ENCODE measurements at places on chromosomes 3 and 15.

DNA sequence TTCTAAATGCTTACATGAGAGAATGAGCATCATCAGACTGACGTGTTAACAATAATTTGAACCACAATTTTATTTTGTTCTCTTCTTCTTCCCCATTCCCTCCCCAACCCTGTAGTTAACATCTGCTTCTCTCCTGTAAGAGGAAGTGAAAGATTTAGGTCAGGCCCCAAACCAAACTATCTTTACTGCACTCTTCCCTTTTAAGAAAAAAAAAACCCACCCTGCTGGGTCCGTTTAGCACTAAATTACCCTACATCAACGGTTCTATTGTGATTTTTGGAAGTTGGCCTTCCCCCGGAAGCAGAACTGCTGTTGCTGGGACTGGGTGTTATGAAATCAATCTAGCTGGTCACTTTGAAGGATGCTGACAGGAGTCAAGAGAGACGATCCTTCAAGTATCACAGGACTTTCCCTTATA, 49.4 kb downstream of the NFKBIZ start:
- no peaks in the 10 kb centered on the region for H3K27me3 ChIP-seq
- DNase-seq = no peak
- no peak overlapping the region for H3K27ac ChIP-seq
- no peaks in the 10 kb centered on the region for H3K4me1 ChIP-seq
- no peak overlapping the region for H3K4me3 ChIP-seq

- H3K4me3 ChIP-seq = no peak overlapping the region
- H3K27ac ChIP-seq = no peak overlapping the region
- no peaks in the 10 kb centered on the region for H3K4me1 ChIP-seq
- H3K36me3 ChIP-seq = no peaks in the 10 kb centered on the region
- no peak for DNase-seq
Measured at GRCh38 chr3:101942356-101942755, 93.0 kb downstream of the NFKBIZ start.

DNA sequence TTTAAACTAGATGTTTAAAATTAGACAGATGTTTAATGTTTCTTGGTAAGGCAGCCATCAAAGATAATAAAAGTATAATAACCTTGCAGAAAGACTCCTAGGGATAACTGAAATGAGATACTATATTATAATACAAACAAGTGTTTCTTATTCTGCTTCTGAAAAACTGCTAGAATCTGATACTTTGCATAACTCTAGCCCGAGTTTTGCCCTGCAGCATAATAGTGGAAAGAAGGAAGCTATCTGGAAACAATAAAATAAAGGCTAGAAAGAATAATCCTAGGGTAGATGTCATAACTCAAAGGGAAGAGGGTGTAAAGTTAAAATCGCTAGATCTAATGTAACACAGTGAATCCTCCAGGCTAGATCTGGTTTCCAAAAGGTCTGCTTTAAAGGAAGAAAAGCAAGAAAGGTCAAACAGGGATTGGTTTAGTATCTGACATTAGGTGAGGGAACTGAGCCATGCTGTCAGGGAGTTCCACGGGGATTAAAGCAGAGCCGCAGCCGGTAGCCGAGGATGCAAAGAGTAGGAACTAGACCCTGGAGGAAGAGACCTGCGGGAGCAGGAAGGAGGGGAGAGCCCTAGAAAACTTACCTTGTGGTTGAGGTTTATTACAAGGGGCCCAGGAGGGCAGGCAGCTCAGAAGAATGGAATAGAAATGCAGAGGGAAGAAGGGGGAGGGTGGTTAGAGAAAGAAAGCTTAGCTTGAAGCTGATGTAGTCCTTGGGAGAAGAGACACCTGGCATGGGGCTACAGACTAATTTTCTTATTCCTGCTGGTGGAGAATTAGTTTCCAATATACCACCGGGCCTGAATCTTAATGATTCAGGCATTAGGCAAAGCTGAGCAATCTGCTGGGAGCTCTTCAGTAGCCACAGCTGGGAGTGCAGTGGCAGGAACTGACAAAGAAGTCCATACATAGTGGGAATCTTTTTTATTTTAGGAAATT, 46.1 kb upstream of the TUSC7 start:
- no peaks in the 10 kb centered on the region for H3K27me3 ChIP-seq
- H3K4me1 ChIP-seq = no peaks in the 10 kb centered on the region
- H3K36me3 ChIP-seq = no peaks in the 10 kb centered on the region

DNA sequence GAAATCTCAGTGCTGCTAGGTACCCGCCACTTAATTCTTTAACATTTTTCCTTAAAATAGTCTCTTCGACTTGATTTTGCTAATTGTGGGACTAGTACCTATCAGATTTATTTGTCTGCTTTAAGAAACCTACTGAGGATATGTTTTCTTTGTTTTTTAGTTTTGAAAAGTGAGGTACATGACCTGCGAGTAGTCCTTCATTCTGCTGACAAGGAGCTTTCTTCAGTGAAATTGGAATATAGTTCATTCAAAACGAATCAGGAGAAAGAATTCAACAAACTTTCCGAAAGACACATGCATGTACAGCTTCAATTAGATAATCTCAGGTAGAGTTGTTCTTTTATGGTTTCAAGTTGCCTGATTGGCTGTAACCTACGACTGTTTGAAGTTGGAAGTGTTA, 47.0 kb upstream of the TMEM42 start:
- H3K4me1 ChIP-seq = no peaks in the 10 kb centered on the region
- no peak overlapping the region for H3K27ac ChIP-seq
- DNase-seq = no peak
- no peaks in the 10 kb centered on the region for H3K27me3 ChIP-seq
- H3K36me3 ChIP-seq = no peaks in the 10 kb centered on the region

DNA sequence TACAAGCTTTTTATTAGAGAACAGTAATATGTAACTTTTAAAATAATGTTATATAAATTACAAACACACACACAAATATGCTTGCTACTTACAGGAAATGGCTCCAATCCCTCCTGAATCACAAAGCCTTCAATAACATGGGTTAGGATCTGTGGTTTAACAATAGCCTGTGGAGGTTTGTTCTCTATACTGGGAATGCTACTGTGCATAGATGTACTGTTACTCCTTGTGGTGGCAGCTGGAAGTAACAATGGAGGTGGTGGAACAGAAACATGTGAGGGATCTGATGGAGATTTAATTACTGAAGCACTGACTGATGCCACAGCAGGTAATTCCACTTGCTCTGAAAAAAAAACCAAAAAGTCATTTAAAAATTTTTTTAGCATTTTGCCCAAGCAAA, 64.4 kb downstream of the PHC3 start:
- no peak overlapping the region for H3K4me3 ChIP-seq
- H3K36me3 ChIP-seq = peaks cover 64% of the 10 kb centered on the region
- H3K4me1 ChIP-seq = no peaks in the 10 kb centered on the region
- no peaks in the 10 kb centered on the region for H3K27me3 ChIP-seq
- no peak for DNase-seq

GRCh38 chr3:108437439-108437838, 73.0 kb downstream of the MYH15 start:
- H3K27ac ChIP-seq = no peak overlapping the region
- H3K36me3 ChIP-seq = no peaks in the 10 kb centered on the region
- no peaks in the 10 kb centered on the region for H3K4me1 ChIP-seq
- DNase-seq = no peak
- no peak overlapping the region for H3K4me3 ChIP-seq

GRCh38 chr3:183208260-183208659, 44.8 kb upstream of the B3GNT5 start:
- H3K27ac ChIP-seq = no peak overlapping the region
- H3K36me3 ChIP-seq = no peaks in the 10 kb centered on the region
- H3K4me1 ChIP-seq = no peaks in the 10 kb centered on the region
- H3K4me3 ChIP-seq = no peak overlapping the region
- no peak for DNase-seq

DNA sequence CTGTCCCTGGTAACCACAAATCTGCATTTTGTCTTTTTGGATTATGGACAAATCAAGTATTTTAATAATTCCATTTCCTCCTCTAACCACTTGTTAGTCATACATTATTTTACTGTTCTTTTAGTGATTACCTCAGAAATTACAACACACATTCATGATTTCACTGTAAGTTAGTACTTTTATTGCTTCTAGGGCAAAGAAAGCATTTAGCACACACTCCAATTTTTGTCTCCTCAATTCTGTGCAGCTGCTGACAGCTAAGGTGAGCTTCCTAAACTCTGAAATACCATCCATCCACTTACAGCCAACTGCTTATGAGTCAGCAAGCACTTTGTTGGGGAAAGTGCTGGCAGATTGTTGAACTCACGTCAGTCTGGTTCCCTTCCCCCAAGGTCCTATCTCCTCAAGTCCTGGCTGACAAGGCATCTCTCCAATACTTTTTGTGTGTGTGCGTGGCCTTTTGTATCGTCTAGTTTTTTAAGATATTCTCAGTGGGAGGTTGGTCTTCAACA, 49.4 kb upstream of the TNFAIP8L3 start:
- H3K27me3 ChIP-seq = no peaks in the 10 kb centered on the region
- no peak overlapping the region for H3K4me3 ChIP-seq
- DNase-seq = no peak

- no peak overlapping the region for H3K4me3 ChIP-seq
- no peak overlapping the region for H3K27ac ChIP-seq
- no peaks in the 10 kb centered on the region for H3K27me3 ChIP-seq
- no peaks in the 10 kb centered on the region for H3K4me1 ChIP-seq
Measured at GRCh38 chr15:97259943-97260342, 700.6 kb upstream of the ARRDC4 start.

DNA sequence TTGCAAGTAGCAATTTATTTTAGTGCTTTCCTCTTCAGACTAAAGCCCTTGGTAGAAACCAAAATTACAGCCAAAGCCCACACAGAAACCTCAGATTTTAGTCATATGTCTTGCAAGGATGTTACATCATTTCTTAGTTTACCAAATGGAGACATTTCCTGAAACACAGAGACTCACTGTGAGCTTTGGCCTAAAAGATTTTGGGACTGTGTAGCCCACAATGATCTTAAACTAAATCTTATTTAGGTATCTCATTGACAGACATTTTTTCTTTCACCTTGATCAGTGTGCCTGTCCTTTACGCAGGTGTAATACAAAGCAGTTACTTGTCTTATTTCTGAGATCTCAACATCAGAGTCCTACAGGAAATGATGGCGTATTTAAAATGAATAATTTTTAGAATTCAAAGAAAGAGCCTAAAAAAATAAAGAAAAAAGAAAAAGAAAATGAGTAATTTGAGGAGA, 27.8 kb upstream of the AP4E1 start:
- no peaks in the 10 kb centered on the region for H3K36me3 ChIP-seq
- H3K4me3 ChIP-seq = no peak overlapping the region
- H3K27me3 ChIP-seq = no peaks in the 10 kb centered on the region
- H3K27ac ChIP-seq = no peak overlapping the region

DNA sequence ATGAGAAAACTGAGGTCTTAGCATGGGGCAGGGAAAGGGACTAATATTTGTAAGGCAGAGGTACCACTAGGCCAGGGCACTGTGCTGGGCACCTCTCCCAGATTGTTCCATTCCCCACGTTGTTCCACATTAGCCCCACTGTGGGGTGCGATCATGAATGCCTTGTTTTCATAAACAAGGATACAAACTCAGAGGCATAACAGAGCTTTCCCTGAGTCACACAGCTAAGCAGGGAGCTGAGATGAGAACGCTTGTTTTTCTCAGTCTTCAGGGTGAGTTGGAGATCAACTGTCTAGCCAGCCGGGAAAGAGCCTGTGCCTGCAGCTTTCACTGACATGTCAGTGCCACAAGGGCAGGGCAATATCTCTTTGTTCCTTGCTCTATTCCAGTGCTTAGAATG, 47.9 kb upstream of the ITGA11 start:
- H3K27me3 ChIP-seq = no peaks in the 10 kb centered on the region
- H3K4me3 ChIP-seq = no peak overlapping the region
- no peak overlapping the region for H3K27ac ChIP-seq
- DNase-seq = no peak

DNA sequence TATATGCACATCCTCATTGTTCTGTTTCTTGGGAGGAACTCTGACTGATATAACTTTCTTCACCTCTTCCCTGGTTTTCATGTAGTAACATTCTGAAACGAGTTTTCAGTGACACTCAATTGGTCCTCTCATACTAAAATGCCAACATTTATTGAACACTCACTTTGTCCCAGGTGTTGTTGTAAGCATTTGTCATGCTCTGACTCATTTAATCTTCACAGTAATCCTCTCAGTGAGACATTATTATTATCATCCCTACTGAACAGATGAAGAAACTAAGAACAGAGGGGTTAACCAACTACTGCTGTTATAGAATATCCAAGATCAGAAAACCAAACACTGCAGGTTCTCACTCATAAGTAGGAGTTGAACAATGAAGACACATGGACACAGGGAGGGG, 94.1 kb upstream of the MRPL3 start:
- no peaks in the 10 kb centered on the region for H3K36me3 ChIP-seq
- H3K27ac ChIP-seq = no peak overlapping the region
- no peak overlapping the region for H3K4me3 ChIP-seq
- no peak for DNase-seq
- H3K27me3 ChIP-seq = no peaks in the 10 kb centered on the region

- H3K4me1 ChIP-seq = peaks cover 5% of the 10 kb centered on the region
- H3K36me3 ChIP-seq = no peaks in the 10 kb centered on the region
- peaks cover 3% of the 10 kb centered on the region for H3K27me3 ChIP-seq
- no peak for DNase-seq
- H3K27ac ChIP-seq = no peak overlapping the region
Measured at GRCh38 chr3:42503957-42504333, 1.5 kb downstream of the VIPR1 start.
